Naive thymus-derived CD4-positive, alpha-beta T cell (primary cell): ENCODE measurements at places on chromosomes 7 and 10. TPM values are rescaled to one million over a fixed set of nuclear protein-coding genes. Genes with fewer than 3 reads are reported as not detected.

GRCh38 chr10:69335063-69335587 lies 56.8 kb downstream of the HK1 start:
- DNase-seq = no peak

The LBX1 gene
- total RNA-seq = not detected

DNA sequence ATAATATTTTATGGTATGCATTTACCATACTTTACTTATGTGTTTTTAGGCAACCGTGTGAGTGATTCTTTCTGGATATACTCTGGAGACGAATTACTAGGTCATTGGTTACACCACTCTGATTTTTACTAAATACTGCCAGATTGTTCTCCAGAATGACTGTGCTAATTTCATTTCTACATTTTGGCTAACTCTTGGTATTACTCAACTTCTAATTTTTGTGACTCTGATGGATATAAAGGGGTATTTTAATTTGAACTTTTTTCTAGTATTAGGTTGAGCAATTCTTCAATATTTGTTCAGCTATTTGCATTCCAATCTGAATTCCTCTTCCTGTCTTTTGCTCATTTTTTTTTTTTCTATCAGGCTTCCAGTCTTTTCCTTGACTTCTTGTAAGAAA lies 223.6 kb downstream of the MDFIC start:
- DNase-seq = no peak

The C7orf33 gene
- not detected for total RNA-seq

- no peak for DNase-seq
Observed at GRCh38 chr7:23247603-23248335, 1.2 kb downstream of the GPNMB start.

GRCh38 chr10:27569946-27570345 lies 65.8 kb downstream of the RAB18 start:
- no peak for DNase-seq

DNA sequence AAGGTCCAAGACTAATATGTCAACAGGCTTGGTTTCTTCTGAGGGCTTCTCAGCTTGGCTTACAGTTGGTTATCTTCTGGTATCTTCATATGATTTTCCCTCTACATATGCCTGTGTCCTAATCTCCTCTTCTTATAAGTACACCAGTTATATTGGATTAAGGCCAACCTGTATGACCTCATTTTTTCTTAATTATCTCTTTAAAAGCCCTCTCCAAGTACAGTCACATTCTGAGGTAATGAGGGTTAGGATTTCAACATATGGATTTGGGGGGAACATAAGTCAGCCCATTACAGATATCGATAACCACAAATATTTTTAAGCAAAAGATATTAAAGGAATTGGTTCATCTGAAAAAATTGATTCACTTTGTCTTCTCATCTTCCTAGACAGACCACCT lies 49.2 kb downstream of the IQUB start:
- no peak for DNase-seq

GRCh38 chr10:21372651-21373410 lies 152.7 kb downstream of the SKIDA1 start:
- DNase-seq = peak; percentile 70

GRCh38 chr10:112429147-112429546 lies 17.6 kb downstream of the ZDHHC6 start:
- no peak for DNase-seq
